Fibroblast of lung (primary cell): ENCODE measurements at places on chromosomes 11 and 22. TPM values are rescaled to one million over a fixed set of nuclear protein-coding genes. Genes with fewer than 3 reads are reported as not detected.

OR4C12 gene
- polyA plus RNA-seq, result not detected in 2 replicates

MICAL3 gene
- 10.8 and 19.2 TPM in 2 replicates for polyA plus RNA-seq

APOL5 gene
- polyA plus RNA-seq, result 0.06 TPM in 1 of 2 replicates, not detected in the other

POTEH gene
- polyA plus RNA-seq, result not detected in 2 replicates

ASPHD2 gene
- 0.42 and 0.88 TPM in 2 replicates for polyA plus RNA-seq

BAIAP2L2 gene
- polyA plus RNA-seq, result 0.16 and 0.77 TPM in 2 replicates

ZNF215 gene
- polyA plus RNA-seq, result 2.7 and 3.8 TPM in 2 replicates

SMTNL1 gene
- not detected in 2 replicates for polyA plus RNA-seq

MYO18B gene
- polyA plus RNA-seq, result not detected in 2 replicates

TYR gene
- not detected in 2 replicates for polyA plus RNA-seq

- no peak for DNase-seq
These were observed 12.9 kb downstream of the ROBO3 start for GRCh38 chr11:124877910-124878758.

DNA sequence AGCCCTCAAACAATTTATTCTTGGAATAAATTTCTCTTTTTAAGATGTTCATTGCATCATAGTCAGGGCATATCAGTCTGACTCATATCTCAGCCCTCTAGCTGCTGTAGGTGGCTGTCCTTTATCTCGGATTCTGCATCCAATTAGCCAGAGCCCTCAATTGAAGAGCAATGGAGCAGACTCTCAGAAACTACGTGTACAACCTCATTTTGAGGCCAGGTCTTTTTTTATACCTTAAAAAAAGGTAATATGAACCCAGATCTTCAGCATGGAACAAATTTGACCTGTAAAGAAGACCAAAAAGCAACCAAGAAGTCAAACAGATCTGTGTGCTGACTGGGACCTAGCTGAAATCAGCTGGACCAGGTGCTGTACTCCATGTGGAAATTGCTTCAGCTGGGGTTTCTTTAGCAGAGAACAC is 8.7 kb downstream of the OR52A5 start:
- no peak for DNase-seq

- DNase-seq, result no peak
These were observed 230.3 kb downstream of the CSNK2A3 start for GRCh38 chr11:11122749-11123148.

- DNase-seq, result no peak
These were observed 20.5 kb downstream of the ZNF280B start for GRCh38 chr22:22487869-22488597.

GRCh38 chr11:118532091-118532490 is 1.1 kb downstream of the TMEM25 start:
- no peak for DNase-seq

GRCh38 chr11:43925932-43926505 is 16.4 kb upstream of the C11orf96 start:
- DNase-seq, result peak; percentile 67

- DNase-seq, result no peak
These were observed 113.7 kb downstream of the INSC start for GRCh38 chr11:15228331-15228849.

DNA sequence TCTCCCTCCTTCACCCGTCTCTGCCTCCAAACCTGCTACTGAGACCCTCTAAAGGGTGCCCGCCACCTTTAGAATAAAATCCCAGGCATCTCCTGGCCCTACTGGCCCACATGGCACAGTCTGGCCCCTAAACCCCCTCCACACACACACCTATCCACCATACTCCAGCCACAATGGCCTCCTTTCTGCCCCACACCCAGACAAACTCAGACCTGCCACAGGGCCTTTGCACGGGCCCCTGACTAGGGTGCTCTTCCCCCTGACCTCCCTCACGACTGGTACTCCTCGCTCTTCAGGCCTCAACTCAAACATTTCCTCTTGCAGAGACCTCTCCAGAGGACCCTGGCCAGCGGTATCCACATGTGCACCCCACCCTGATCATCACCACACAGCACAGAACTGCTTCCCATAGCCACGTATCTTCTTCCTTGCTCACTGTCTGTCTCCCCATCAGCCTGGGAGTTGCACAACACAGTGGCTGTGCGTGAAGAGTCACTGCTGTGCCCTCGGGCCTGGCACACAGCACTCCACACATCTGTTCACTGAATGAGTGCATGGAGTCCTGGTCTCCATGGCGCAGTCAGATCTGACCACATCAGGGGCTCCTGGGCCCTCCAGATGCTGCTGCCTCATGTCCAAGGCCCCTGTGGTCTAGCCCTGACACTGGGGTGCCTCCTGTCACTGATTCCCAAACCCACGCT is 66.2 kb upstream of the TCF20 start:
- DNase-seq, result no peak

DNA sequence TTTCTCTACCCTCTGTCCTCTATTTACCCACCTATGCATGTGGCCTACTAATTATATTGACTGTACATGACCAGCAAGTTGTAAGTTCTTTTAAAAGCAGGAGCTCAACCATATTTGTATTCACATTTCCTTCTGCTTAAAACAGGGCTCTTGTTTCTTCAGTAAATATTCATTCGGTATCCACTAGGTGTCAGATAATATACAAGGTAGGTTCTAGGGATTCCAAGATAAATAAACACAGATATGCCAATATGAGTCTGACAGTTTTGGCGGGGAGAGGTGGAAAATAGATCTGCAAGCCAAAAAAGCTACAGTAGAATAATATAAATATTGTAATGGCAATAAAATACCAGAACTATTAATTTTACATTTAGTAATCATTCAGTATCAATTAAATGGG is 15.3 kb upstream of the RAB30 start:
- peak; percentile 15 for DNase-seq

- DNase-seq, result no peak
These were observed 328.3 kb downstream of the SHANK2 start for GRCh38 chr11:70924108-70924507.

DNA sequence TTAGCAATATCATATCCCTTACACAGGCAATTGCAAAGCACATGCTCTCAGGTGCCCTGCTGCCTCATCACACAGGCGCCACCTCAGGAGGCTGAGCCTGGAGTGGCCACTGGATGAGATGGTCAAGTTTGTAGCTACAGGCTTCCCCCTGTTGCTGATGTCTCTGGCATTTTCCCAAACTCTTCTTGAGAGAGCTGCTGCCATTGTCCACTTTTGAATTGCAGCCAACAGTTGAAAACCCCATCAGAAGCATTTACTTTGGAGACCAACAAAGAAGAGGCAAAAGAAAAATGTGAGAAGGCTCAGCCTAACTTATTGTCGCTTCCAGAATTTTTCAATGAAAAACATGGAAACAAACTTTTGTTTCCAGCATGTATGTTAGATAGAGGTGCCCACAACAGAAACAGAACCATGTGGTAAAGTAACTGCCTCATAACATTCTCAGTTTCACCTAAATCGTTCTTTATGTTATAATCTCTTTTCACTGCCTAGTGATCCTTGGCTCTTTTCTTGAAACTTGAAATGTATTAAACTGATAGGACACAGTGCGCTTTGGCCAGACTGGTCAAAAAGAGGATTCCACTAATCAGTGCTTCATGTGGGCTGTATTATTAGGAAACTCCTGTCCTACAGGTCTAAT is 47.6 kb upstream of the OR8B8 start:
- DNase-seq, result no peak

GRCh38 chr11:118295815-118296454 is 8.6 kb upstream of the CD3E start:
- DNase-seq, result peak; percentile 15

- no peak for DNase-seq
These were observed 113.0 kb upstream of the PARVA start for GRCh38 chr11:12264361-12264760.

DNA sequence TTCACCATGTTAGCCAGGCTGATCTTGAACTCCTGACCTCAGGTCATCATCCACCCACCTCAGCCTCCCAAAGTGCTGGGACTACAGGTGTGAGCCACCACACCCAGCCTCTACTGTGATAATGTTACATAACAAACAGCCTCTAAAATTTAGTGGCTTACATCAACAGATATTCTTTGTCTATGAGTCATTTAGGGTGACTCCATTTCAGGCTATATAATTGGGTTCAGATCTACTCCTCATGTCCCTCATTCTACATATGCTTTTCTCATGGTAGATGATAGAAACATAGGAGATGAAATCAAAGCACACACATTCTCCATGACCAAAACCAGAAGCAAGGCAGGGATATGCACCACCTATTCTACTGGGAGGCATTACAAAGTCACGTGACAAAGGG is 72.7 kb downstream of the SIK2 start:
- no peak for DNase-seq

GRCh38 chr22:26648528-26649388 is 8.6 kb upstream of the MIAT start:
- no peak for DNase-seq

DNA sequence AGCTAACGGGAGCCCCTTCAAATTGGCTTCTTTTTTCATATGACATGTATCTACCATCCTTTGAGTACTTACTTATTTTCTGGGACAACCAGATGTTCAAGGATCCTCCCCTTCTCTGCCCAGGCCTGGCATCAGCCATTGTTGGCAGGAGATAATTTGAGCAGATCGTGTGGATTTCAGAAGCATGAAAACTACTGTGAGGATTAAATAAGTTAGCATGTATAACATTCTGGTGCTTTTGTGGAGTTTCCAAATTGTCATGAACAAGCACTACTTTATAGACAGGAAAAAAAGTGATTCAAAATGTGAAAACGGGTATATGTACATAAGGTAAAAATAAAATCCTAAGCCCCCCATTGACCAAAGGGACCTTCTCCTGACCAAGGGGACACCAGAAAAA is 2.1 kb upstream of the NADSYN1 start:
- no peak for DNase-seq

- DNase-seq, result no peak
These were observed 723 bp downstream of the FOXRED2 start for GRCh38 chr22:36505998-36506635.

DNA sequence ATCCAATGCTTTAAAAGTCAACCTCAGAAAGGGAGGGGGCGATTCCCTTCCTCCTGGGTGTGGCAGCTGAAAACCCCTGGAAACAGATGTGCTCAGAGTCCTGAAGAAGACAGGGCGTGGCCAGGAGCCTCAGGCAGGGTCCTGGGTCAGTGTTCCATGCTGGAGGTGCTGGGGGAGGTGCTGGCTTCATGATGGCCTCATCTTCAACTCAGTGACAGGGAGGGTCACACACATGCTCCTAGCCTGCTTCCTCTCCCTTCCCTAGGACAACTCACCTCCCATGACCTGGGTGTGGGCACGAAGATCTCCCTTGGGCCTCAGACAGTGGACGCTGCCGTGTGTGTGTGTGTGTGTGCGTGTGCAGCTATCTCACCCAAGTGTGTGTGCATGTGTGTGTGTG is 245.6 kb upstream of the B3GAT1 start:
- DNase-seq, result no peak

GRCh38 chr11:132977746-132978145 is 554.6 kb downstream of the OPCML start:
- no peak for DNase-seq
